ENCODE measurements at places on chromosomes 1 and 21. TPM values are rescaled to one million over a fixed set of nuclear protein-coding genes. Genes with fewer than 3 reads are reported as not detected.

DNA sequence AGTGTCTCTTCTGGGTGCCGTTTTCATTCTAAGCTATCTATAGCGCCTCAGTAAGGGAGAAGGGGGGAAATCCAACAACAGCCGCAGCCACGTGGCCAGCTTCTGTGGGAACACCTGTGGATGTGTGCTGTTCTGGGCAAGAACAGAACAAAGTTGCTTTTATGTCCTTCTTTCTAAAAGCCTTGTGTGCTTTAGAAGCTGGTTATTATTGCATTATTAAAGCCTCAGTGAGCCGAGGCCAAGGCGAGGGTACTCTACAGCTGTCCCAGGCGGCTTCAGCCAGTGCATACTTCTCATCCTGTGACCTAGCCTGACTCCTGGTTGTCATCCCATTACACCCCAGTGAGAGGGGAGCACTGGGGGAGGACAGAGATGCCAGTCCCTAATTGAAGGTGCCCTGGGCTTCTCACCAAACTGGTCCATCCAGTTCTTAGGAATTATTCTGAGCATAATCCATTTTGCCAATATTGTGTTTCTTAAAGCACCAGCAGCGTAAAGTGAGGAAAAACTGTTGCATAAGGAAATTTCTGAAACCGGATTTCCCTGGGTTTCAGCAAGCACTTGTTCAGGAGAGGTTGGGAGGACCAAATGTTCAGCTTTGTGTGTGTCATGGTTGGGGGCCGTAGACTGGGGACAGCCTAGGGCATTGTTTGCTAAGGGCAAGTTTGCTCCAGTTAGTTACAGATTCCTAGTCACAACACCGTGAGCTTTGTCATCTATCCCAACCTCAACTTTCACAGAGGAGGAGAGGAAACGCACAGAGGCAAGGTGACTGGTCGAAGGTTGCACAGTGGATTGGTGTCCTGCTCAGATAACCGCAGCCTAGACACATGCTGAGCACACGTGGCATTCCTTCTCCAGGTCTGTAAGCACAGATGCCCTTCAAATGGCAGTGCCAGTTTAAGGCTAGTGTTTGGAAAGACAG is 61.0 kb upstream of the ATP1A1 start:
- no peak for DNase-seq

DNA sequence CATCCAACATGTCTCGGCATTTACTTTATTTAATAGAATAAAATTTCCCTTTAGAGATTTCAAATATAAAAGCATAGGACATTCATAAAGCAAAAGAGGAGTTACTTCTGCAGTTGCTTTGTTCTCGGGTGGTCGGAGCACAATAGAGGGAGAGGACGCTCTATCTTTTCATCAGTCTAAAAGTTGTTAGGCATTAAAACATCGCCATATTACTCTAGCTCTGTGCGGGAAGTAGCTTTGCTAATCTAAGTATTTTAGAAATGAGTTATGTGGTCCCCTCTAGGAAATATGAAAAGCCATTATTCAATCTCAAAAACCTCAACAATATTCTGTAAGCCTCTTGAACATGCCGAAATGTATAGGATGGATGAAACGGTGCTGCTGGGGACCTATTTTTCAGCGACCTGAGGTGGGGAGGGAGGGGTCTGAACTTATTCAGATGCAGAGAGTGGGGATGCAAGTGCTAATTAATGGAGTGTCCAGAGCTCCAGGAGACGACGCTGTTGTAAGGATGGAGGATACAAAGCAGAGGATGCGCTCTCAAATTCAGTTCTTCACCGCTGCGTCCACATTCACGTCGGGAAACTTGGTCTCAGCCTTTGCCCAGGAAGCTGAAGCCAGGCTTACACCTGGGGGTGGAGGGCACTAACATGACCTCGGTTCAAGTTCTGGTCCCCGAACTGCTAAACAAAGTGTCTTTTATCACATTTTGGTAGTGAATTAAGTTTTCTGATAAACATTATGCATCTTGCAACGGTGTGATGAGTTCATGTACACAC is 6.3 kb downstream of the CDKN2C start:
- DNase-seq, result no peak

DNA sequence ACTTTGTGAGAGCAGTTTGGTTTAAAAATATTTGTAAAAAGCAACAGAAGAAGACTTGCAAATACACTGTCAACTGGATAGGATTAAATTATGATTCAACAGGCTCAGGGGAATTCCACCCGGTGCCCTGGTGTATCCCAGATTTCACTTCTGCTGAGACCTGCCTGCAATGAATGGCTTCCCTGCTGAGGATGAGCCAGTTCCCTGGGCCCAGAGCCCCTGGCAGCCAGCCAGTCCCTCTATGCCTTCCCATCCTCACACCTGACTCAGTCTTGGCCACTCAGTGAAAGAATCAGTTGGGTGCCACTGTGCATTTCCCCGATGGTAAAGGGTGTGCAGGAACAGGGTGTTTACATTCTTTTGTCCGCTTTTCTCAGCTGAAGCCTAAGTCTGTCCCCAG is 64.4 kb downstream of the KCTD3 start:
- no peak for DNase-seq

DNA sequence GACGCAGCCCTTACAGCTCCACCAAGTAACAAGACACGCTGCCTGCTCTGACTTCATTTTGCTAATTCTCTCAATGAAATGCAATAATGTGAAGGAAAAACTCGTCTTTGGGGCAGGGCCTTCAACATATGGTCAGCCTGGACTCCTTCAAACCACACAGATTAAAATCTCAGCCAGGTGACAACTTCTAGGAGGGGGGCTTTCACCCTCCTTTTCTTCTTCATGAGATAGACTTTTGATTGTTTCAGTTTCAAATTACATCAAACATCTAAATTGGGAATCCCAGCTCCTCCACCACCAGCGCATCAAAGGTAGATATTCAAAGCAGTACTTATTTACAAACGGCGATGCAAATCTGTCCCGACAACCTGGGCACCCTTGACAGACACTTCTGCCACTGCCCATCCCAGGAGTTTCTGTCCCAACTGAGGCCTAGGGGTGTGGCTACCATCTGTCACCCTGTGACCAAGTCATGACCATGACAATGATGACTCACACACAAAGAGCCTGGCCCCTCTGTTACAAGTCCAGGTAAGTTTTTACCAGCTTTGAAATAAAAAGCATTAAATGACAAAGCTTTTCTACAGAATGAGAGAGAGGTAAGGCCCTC is 29.7 kb downstream of the SSBP3 start:
- no peak for DNase-seq

Gene ADGRB2
- 7.2 TPM for polyA plus RNA-seq

DNA sequence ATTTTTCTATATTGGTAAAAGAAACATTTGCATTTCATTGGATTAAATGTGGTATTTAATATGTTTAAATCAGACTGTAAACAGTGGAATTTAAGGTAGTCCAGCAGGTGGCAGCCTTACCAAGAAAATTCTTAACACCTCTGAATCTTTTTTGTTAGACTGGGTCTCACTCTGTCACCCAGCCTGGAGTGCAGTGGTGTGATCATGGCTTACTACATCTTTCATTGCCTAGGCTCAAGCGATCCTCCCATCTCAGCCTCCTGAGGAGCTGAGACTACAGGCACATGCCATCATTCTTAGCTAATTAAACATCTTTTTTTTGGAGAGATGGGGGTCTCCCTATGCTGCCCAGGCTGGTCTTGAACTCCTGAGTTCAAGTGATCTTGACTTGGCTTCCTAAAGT is 98.8 kb downstream of the RABGAP1L start:
- peak; percentile 13 for DNase-seq

DNA sequence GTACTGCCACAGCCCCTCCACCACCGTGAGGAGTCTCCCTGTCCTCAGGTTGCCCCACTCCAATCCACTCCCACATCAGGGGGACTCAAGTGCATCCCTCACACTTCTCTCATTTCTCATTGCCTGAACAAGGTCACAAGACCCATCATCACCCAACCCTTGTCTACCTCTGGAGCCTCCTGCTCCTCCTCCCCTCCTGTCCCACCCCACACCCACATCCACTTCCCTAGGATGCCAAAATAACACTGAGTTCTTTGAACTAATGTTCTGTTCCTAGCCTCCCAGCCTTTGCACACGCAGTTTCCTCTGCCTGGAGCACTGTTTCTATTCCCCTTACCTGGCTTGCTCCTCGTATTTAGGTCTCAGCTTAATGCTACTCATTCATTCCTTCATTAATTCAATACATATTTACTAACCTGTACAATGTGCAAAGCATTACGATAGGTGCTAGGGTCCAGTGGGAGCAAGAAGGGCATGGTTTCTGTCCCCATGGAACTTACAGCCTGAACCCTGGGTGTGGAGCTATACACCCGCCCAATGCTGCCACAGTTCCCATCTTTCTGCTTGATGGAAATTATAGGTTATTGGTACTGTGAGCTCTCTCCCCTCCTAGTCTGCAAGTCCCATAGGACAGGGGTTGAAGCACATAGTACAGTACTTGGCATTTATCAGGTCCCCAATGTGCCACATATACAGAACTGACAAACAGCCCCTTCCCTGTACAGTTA is 96.1 kb upstream of the GRIK3 start:
- no peak for DNase-seq

DNA sequence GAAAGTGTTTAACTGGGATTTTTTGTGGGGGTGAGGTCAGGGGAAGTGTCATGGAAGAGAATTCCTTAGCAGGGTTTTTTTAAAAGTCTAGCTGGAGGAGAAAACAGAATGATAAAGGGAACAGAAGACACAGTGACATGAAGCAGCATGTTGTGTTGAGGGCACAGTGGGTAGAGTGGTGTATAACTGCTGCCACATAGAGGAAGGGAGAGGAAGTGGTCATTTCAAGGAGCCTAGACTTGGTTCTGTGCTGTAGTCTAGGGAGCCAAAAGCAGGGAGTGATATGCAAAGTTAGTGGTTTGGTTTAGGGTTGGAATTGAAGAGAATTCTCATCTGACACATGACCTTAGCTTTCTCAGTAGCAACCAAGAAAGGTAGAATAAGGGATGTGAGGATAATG is 10.2 kb downstream of the EEIG2 start:
- no peak for DNase-seq

DNA sequence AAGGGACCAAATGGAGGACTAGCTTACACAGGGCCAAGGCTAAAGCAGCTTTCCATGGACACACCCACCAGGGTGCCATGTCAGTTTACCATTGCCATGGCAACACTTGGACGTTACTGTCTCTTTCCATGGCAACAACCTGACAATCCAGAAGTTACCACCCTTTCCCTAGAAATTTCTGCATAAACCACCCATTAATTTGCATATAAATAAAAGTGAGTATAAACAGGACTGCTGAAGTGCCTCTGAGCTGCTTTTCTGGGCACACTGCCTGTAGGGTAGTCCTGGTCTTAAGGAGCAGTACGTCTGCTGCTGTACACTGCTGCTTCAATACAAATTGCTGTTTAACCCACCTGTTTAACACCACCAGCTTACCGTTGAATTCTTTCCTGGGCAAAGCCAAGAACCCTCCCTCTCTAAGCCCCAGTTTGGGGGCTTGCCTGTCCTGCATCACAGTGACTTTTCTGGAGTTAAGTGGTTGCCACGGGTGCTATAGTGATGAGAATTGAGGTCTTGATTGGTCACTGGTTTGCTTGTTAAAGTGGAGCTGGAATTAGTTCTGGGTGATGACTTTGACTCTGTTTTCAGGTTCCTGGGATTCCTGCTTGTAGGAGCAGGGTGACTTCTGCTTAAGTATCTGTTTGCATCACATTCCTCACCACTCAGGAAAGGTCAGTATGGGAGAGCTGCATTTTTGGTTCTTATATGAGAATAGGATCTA is 83.2 kb downstream of the CLDN17 start:
- DNase-seq, result no peak

Gene LDLRAD2
- polyA plus RNA-seq, result 0.05 TPM

Gene IL20
- not detected for polyA plus RNA-seq

- no peak for DNase-seq
These were observed 218.2 kb upstream of the NR5A2 start for GRCh38 chr1:199809311-199809710.

- DNase-seq, result no peak
These were observed 67.1 kb downstream of the ADARB1 start for GRCh38 chr21:45141507-45141906.

GRCh38 chr1:226735576-226735975 is 3.5 kb downstream of the ITPKB start:
- DNase-seq, result no peak

GRCh38 chr1:112938210-112938609 is 17.8 kb downstream of the SLC16A1 start:
- no peak for DNase-seq

- no peak for DNase-seq
These were observed 1.8 kb upstream of the ERG start for GRCh38 chr21:38500073-38500472.

DNA sequence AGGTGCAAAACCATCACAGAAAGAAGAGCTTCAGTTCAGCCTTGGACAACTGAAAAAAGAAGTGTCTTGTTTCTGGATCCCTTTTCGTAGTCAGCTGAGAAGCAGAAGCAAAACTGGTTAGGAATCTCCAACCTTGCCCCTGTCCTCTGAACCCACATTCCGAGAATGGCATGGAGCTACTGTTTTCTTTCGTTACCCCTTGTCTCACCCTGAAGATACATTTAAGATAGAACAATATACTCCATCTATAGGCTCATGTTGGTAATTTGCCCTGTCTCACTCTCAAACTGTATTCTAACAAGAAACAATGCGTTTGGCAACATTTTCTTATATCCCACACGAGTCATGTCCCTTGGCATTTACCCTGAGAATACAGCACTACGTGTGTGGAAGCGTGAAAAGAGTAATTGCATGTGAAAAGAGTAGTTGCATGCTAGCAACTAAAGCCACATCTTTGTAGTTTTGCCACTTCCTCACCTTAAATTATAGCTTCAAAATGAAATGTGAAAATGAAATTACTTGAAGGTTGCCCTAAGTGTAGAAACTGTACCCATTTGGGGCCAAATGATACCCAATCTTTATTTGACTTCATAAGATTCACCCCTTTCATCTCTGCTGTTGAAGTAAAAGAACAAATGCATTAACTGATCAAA is 5.3 kb downstream of the SLAMF7 start:
- no peak for DNase-seq

Gene LCE1E
- not detected for polyA plus RNA-seq

DNA sequence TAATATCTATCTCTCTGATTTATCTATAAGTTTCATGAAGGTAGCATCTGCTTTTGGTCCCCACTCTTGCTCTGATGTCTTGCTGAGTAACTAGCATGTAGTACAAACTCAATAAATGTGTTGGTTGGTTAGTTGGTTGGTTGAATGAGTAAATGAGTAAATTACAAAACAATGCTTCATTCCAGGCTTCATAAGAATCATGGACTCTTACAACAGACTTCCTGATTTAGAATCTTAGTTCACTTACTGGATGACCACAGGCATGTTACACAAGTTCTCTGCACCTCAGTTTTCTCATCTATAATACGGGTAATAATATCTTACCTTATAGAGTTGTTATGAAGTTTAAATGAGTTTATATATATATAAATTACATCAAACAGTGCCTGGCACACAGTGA is 98.6 kb downstream of the ZNF281 start:
- DNase-seq, result no peak

Gene NUP210L
- polyA plus RNA-seq, result not detected

DNA sequence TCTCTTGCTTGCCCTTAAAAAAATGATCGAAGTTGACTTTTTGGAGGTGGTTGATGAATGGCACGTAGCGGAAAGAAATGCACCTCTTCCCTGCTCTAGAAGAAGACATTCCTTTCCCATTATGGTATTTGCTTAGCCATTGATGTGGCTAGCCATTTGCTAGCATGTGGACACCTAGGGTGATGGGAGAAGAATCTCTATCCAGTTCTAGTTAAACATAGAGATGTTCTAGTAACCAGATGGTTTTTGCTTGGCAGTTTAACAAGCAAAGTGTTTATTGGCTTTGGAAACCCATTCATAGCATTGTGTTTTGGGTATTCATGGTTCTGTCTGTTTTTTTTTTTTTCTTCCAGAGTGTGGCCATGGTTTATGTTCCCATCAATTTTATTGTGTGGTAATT is 78.9 kb downstream of the KCNJ6 start:
- no peak for DNase-seq

- DNase-seq, result no peak
These were observed 37.9 kb downstream of the RGL1 start for GRCh38 chr1:183842795-183843144.

Gene EMC1
- polyA plus RNA-seq, result 68.7 TPM

Gene KRTAP12-3
- not detected for polyA plus RNA-seq

All from AG04450 (cell line).